GM18507 (cell line): ENCODE measurements at places on chromosomes 13 and 19.

GRCh38 chr19:44113784-44114390 lies 688 bp downstream of the ZNF225 start:
- DNase-seq: no peak

DNA sequence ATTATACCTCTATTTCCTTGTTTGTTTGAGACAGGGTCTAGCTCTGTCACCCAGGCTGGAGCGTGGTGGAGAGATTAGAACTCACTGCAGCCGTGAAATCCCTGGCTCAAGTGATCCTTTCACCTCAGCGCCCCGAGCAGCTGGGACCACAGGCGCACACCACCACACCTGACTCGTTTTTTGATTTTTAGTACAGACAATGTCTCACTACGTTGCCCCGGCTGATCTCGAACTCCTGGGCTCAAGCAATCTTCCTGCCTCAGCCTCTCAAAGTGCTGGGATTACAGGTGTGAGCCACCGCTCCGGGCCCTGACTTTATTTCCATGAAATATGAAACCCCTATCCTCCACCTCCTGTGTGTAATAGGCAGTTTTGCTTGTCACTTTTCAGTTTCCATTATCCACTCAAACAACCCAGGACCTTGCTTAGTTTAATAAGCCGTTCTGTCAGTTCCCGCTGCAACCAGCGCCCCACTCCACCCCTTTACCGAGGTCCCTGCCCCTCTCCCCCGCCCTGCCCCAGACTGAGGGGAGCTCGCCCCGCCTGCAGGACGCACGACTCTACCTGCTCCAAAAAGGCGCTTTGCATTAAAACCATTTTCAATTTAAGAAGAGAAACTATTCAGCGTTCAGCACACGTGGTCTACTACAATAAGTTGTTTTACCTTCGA lies 16.9 kb downstream of the ZNF816 start:
- DNase-seq: no peak

- no peak for DNase-seq
Measured at GRCh38 chr13:19185865-19186645, 4.4 kb upstream of the TUBA3C start.

GRCh38 chr19:41409288-41409687 lies 11.7 kb downstream of the BCKDHA start:
- no peak for DNase-seq

DNA sequence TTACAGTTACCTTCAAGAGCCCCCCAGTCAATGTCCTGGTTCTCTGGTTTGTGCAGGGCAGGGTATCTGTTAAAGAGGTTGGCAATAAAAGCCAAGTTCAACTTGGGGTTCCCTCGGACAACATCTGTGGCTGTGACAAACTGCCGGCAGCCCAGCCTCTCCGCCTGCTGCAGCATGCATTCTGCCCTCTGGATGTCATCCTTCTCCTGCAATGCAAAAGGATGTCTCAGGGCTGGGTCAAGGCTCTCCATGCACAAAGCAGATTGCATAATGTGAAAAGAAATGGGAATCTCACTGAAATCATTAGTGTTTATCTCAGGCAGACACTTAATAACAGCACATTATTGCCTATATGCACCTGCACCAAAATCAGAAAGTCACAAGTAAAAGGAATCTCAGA lies 35.1 kb downstream of the LCP1 start:
- DNase-seq: no peak

DNA sequence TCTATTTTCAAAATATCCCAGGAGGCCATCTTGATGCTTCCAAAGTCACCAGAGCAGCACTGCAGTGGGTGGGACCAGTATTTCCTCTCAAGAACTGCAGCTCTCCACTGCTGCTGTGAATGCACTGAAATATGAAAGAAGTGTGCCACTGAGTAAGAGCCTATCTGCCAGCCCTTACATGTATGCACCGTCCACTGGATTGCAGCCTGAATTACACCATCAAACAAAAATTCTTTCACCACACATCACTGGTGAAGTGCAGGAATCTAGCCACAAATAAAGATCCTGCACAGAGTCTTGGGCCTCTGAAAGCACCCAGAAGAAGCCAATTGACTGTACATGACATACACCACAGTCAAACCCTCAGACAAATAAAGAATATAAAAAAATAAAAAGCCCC lies 249.0 kb downstream of the LHFPL6 start:
- no peak for DNase-seq

DNA sequence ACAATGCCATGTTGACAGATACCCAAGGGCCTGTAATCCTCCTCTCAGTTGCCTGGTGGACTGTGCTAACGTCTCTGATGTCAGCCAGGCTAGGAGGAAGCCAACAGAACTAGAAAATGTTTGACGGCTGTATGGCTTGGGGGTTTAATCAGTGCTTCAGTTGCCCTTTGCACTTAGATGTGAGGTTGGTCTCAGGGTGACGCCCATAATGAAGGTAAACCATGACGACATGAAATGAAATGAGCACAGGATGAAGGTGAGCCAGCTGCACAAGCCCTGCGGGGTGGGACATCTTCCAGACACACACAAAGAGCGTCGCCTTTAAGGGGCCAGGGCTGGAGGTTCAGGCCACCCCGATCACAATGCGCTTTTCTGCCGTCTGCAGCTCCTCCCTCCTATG lies 127.2 kb downstream of the CRYL1 start:
- DNase-seq: no peak

DNA sequence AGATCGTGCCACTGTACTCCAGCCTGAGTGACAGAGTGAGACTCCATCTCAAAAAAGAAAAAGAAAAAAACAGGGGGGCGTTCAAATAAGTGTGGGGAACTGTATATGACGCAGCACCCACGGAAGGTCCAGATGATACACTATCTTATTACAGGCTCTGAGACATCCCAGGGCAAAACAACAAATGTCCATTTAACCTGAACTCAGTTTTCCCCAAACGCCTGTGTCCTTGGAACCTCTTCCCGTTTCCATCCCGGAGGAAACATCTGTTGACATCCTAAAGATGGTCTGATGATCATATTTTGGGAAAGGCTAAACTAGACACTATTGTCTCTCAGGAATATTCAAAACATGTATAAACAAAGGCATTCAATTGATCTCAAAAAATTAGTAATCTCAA lies 72.4 kb downstream of the COL4A1 start:
- no peak for DNase-seq

GRCh38 chr13:46587807-46588418 lies 34.9 kb downstream of the LRCH1 start:
- no peak for DNase-seq

DNA sequence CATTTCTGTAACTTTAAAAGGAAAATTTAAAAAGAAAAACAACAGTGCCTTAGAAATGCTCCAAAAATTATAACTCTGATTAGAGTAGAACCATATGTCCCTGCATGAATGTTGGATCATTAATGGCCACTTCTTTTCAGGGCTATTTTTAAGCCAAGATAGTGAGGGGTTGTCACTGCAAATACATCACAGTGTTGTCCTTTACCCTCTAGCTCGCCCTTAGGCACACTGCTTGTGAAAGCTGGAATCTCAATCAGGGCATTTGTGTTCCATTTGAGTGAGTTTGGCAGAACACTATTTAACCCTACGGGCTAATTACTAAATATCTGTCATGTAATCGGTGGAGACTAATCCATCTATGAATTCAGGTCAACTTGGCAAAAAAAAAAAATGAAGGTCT lies 212.2 kb downstream of the NHLRC3 start:
- no peak for DNase-seq

GRCh38 chr13:77001963-77002587 lies 10.2 kb downstream of the CLN5 start:
- DNase-seq: no peak

- DNase-seq: no peak
Measured at GRCh38 chr13:45925151-45925550, 73.6 kb upstream of the SIAH3 start.

GRCh38 chr19:10155839-10156238 lies 36.1 kb upstream of the EIF3G start:
- DNase-seq: no peak

GRCh38 chr13:67042556-67042955 lies 187.6 kb downstream of the PCDH9 start:
- no peak for DNase-seq

GRCh38 chr13:65623148-65623547 lies 1607.0 kb downstream of the PCDH9 start:
- DNase-seq: no peak

GRCh38 chr19:46718157-46718933 lies 1.4 kb upstream of the PRKD2 start:
- peak; percentile 33 for DNase-seq

GRCh38 chr13:33932769-33933406 lies 114.9 kb downstream of the RFC3 start:
- no peak for DNase-seq

- no peak for DNase-seq
Measured at GRCh38 chr13:85427416-85427815, 371.8 kb downstream of the SLITRK6 start.

DNA sequence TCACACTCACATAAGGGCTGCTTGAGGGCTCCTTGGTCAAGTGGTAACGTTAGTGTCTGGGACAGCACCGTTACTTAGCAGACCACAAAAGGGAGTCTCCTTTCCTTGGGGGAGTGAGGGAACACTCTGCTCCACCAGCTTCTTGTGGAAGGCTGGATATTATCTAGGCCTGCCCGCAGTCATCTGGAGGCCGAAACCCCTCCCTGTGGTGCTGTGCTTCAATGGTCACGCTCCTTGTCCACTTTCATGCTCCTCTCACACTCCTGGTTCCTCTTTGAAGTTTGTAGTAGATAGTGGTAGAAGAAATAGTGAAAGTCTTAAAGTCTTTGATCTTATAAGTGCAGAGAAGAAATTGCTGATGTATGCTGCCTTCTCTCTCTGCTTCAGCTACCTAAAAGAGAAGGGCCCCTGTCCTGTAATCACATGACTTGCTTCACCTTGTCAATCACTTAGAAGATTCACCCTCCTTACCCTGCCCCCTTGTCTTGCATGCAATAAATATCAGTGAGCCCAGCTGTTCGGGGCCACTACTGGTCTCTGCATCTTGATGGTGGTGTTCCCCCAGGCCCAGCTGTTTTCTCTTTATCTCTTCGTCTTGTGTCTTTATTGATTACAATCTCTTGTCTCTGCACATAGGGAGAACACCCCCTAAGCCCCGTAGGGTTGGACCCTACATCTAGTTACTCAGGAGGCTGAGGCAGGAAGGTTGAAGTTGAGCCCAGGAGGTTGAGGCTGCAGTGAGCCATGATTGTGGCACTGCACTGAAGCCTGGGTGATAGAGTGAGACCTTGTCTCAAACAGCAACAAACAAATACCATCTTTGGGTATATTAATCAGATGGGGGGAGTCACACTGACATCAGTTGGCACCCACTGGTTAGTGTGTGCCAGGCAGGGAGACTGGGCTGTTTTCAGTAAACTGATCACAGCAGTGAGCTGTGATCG lies 11.6 kb upstream of the MZF1 start:
- DNase-seq: no peak

DNA sequence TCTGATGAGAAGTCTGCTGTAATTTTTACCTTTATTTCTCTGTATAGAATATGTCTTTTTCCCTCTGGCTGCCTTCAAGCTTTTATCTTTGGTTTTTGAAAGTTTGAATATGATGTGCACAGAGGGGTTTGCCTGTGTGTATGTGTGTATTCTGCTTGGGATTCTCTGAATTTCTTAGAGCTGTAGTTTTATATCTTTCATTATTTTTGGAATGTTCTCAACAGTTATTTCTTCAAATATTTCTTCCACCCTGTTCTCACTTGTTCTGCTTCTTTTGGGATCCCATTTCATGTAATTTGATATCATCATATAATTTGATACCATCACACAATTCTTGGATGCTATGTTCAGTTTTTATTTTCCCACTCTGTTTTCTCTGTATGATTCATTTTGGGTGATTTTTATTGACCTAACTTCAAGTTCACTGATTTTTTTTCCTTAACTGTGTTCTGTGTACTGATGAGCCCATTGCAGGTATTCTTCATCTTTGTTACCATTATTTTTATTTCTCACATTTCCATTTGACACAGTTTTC lies 7.5 kb downstream of the COG3 start:
- no peak for DNase-seq
